Smooth muscle cell of bladder (primary cell): ENCODE measurements at places on chromosomes 3 and 15. TPM values are rescaled to one million over a fixed set of nuclear protein-coding genes. Genes with fewer than 3 reads are reported as not detected.

ISLR2 gene
- total RNA-seq: under 0.01 and 0.28 TPM in 2 replicates

MCF2L2 gene
- 0.14 and 0.37 TPM in 2 replicates for total RNA-seq

ARPP21 gene
- total RNA-seq: not detected in 2 replicates

DTWD1 gene
- total RNA-seq: 61.0 and 68.6 TPM in 2 replicates

BNC1 gene
- 7.3 and 8.7 TPM in 2 replicates for total RNA-seq

GOLGA8J gene
- not detected in 2 replicates for total RNA-seq

TLR9 gene
- under 0.01 TPM in 1 of 2 replicates, not detected in the other for total RNA-seq

OXTR gene
- 0.37 and 0.57 TPM in 2 replicates for total RNA-seq

AMT gene
- 0.71 and 1.5 TPM in 2 replicates for total RNA-seq

SPINK8 gene
- not detected in 2 replicates for total RNA-seq

TPRG1 gene
- total RNA-seq: 0.43 and 0.55 TPM in 2 replicates

COL8A1 gene
- total RNA-seq: 148 and 185 TPM in 2 replicates

CLDN16 gene
- under 0.01 TPM in 1 of 2 replicates, not detected in the other for total RNA-seq
